ENCODE measurements at places on chromosomes 1 and 21.

- DNase-seq: no peak
Measured at GRCh38 chr1:145720556-145720877, 1.2 kb downstream of the CD160 start.

GRCh38 chr21:31897311-31897710, 24.5 kb downstream of the HUNK start:
- no peak for DNase-seq

DNA sequence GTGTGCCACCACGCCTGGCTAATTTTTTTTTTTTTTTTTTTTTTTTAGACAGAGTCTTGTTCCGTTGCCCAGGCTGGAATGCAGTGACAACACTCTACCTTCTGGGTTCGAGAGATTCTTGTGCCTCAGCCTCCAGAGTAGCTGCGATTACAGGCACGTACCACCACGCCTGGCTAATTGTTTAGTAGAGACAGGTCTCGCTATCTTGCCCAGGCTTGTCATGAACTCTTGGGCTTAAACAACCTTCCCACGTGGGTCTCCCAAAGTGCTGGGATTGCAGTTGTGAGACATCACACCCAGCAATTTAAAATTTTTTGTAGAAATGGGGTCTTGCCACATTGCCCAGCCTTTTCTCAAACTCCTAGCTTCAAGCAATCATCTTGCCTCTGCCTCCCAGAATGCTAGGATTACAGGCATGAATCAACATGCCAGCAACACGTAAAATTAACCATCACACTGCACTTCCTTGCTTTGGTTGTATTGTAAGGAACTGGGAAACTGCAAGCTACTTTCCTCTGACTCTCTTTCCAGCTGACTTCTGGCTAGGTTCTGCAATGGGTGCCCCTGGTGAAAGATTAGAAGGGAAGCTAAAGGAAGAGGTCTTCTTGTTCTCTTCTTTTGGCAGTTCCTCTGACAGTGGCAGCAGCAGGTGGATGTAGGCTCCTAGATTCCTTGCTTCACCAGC, 13.9 kb upstream of the IL6R start:
- no peak for DNase-seq

DNA sequence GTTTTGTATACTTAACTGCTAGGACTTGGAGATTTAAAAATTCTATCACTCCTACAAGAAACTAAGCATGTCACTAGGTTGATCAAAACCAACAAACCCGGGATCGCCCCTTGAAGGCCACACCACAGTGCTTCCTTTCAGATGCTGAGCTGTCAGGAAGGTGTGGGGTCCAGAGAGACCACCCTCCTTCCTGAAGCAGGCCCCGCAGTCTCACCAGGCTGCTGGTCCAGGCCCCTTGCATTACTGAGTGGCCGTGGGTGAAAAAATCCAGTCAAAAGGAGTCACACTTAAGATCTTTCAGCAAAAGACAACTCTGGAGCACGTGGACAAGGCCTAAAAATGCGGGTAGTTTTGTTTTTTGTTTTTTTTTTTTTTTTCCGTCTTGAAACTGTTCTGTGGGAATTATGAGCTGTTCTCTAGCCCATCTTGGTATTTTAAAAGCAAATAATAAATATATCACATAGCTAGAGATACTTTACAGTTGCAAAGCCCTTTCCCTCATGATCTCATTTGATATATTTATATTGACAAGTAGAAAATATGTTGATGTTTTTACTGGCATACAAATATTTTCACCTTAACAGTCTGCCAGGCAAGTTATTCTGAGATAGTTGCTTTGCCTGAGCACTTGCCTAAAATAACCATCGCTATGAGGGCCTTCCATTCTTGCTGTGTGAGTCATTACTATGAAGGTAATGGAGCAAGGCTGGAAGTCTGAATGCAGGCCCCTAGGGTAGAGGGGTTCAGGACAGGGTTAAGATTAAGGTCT, 73.1 kb upstream of the EDEM3 start:
- no peak for DNase-seq

DNA sequence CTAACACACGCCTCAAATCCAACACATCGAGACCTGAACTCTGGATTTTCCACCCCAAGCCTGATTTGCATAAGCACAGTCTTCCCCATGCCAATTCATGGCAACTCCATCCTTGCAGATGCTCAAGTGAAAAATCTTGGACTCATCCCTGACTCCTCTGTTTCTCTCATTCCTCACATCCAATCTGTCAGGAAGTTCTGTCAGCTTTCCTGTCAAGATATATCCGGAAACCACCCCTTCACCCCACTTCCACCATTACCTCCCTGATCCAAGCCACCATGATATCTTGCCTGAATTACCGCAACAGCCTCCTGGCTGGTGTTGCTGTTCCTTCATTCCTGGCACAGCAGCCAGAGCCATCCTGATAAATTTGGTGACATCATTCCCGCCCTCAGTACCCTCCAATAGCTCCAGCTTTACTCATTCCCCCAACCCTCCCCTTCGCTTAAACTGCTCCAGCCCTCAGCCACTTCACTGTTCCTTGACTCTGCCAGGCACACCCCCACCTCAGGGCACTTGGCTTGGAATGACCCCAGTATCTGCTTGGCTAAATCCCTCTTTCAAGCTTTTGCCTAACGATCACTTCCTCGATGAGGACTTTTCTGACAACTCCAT, 17.4 kb downstream of the TCEA3 start:
- DNase-seq: no peak

- DNase-seq: no peak
Measured at GRCh38 chr21:38027901-38028498, 111.7 kb upstream of the KCNJ6 start.

DNA sequence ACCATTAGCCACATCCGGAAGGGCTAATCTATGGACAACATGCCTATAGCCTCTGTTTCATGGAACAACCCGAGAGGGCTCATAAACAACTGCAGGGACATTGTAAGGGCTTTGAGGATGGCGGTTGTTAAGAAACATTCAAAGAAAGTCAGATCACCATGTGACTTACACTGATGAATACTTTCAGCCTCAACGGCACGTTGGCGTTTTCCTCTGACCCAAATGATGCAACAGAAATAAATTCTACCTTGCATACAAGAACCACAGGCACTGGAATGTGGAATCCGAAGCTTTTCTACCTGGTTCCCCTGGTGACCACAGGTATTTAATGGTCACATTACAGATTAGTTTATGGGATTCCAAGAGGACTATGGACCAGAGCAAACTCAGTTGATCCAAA, 107.0 kb downstream of the CLIC6 start:
- DNase-seq: no peak

GRCh38 chr1:88813471-88813870, 77.9 kb downstream of the GTF2B start:
- DNase-seq: no peak

DNA sequence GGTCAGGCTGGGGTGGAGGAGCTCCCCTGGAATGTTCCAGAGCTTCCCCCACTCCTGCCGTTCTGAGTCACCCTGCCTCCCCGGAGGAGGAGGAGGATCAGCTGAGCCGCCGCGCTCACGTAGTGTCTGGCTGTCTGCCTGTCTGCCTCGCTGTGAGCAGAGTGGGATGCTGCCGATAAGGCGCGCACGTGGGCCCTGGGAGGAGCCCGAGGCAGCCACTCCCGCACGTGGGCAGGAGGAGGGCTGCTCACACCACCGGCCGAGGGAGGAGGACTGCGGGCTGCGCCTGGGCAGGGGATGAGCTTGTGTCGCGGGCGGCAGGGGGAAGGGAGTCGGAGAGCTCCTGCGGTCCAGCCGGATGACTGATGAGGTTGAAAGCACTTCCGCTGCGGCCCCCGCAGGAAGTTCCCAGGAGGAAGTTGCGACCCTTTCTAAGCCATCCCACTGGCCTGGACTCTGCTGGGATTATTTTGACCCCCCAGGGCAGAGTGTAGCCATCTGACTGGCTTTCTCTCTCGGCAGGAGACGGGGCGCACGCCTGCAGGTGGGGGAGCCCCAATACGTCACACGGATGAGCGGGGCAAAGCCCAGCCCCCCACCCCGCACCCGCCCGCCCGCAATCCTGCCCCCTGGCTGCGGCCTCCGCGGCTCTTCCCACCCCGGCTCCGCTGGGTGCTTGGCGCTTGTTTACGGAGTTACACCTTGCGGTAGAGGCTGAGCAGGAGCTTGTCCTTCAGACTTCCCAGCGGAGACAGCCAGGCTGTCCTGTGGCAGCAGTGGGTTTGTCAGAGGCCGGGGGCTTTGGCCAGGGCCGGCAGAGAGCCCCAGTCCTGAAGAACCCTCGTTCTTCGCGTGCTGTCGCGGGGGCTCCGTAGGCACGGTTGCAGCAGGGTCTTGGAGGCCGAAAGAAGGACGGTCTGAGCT, 9.8 kb downstream of the PDXK start:
- DNase-seq: peak; percentile 64

GRCh38 chr1:76961181-76961819, 94.0 kb downstream of the ST6GALNAC5 start:
- no peak for DNase-seq

GRCh38 chr1:60547821-60548220, 474.3 kb upstream of the C1orf87 start:
- peak; percentile 36 for DNase-seq

DNA sequence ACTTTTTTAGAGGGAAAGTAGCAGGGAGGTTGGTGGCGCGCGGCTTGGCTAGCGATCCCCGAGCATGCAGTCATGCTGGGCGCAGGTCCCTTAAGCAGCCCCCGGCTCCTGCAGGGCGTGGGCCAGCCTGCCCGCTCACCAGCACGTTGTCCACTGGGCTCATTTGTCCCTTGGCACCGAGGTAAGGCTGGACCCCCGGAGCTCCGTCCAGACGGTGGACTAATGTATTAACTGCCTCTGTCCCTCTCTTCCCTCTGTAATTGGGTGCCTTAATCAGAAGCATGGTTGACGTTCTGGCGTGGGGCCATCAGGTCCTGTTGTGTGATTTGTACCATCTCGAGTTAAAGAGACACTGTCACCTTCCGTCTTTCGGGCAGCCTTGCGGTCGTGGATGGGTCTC, 17.7 kb downstream of the TMEM201 start:
- DNase-seq: no peak

DNA sequence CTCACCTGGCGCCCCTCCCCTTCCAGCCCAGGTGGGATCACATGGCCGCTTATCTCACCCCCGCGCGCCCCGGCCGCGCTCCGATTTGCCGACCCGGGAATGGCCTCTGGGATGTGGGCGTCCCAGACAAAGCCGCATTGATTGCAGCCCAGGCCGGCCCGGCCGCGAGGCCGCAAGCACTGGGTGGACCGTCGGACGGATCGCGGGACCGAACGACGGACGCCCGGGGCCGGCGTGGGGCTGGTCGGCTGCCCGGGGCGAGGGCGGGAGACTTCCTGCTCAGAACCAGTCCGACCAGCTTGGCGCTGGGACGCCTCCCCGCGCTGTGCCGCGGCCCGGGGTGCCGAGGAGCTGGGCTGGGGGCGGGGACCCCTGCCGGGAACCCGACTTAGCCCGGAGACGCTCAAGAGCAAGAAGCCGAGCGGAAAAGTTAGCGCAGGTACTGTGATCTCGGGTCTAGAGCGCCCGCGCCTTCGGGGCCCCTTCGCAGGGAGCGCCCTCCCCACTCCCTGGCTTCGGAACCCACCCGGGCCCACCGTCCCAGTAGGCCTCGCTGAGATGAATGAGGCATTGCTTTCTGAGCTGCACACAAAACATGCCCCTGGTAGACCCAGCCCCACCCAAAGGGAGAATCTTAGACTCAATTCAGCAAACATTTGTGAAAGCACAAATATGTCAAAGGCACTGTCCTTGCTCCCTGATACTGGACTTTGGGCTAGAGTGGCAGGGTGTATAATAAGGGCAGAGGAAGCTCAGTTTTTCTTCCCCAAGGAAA, 415 bp upstream of the LAD1 start:
- no peak for DNase-seq

- no peak for DNase-seq
Measured at GRCh38 chr1:162028726-162029125, 5.1 kb upstream of the OLFML2B start.

- no peak for DNase-seq
Measured at GRCh38 chr1:34712007-34712688, 42.7 kb upstream of the GJB5 start.

DNA sequence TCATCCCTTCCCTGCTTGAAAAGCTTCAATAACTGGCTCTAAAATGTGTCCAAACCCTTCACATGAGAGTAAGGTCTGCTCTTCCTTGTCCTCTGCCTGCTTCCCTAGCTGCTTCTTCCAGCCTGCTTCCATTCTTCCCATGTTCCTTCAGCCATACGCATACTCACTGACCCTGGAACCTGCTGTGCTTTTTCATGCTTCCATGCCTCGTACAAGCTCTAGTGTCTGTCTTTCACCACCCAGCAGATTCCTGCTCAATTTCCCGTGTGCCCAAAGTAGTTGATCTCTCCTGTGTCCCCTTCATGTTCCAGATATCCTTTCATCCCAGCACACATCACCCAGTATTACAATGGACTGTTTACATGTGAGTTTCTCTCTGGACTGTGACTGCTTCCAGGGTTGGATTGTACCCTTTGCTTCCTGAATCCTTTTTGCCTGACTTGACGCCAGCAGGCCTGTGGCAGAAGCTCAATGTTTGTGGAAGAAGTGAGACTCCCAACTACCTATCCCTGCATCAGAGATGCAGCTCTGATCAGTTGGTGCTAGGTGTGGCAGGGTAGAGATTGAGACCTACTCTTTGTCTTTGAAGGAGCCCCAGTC, 35.9 kb upstream of the RNF19B start:
- no peak for DNase-seq

GRCh38 chr1:54167422-54168139, 14.8 kb upstream of the CDCP2 start:
- DNase-seq: no peak

DNA sequence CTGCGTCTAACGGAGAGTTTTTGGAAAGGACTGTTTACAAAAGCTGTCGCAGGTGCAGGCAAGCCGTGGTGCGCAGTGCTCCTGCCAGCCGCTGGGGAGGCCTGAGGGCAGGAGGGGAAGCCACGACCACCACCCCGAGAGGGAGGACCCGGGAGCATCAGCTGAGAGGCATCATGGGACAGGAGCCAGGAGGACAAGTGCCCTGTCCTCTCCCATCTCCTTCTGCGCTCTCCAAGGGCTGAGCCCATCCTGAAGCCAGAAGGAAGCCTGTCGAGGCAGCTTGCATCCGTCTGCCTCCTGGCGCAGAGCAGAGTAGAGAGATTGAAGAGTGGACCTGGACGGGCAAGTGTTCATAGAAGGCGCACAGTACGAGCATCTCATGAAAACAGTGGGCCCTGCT, 310.9 kb downstream of the KIF26B start:
- no peak for DNase-seq

GRCh38 chr1:38777464-38777957, 82.1 kb downstream of the RRAGC start:
- DNase-seq: no peak

- DNase-seq: no peak
Measured at GRCh38 chr1:246450611-246451251, 56.3 kb downstream of the SMYD3 start.

- DNase-seq: no peak
Measured at GRCh38 chr1:190936337-190936736, 458.7 kb upstream of the BRINP3 start.

GRCh38 chr1:152347116-152347728, 12.6 kb downstream of the FLG2 start:
- peak; percentile 3 for DNase-seq

DNA sequence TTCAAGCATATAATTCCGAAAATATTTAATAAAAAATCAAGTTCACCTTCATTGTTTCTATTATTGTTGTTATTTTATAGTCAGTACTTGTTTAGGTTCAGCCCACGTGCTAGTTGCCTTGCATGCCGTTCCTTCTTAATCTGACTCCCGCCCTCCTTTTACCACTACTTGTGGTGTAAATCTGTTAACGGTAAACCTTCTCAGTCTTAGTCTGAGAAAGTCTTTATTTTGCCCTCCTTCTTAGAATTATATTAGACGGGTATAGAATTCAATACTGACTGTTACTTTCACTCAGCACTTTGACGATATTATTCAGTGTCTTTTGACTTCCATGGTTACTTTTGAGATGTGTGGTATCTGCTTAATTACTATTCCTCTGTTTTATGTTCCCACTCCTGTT, 104.8 kb downstream of the RGL1 start:
- no peak for DNase-seq

All from pulmonary artery endothelial cell (primary cell).